ENCODE measurements at places on chromosomes 12 and 14. TPM values are rescaled to one million over a fixed set of nuclear protein-coding genes. Genes with fewer than 3 reads are reported as not detected.

Gene TRIM9
- total RNA-seq, result not detected

Gene INSM2
- not detected for total RNA-seq

Gene GPR135
- 0.39 TPM for total RNA-seq

Gene OR11H7
- total RNA-seq, result not detected

Gene ADIPOR2
- 36.2 TPM for total RNA-seq

Gene GDF3
- 1.0 TPM for total RNA-seq

Gene SYCP3
- total RNA-seq, result not detected

Gene ACVR1B
- 8.3 TPM for total RNA-seq

Gene MAP3K9
- total RNA-seq, result under 0.01 TPM

Gene GABARAPL1
- total RNA-seq, result 123 TPM

Gene SAMD4A
- total RNA-seq, result 20.8 TPM

Gene KRT77
- total RNA-seq, result not detected

Gene A2M
- 24.3 TPM for total RNA-seq

Gene MORN3
- total RNA-seq, result 0.26 TPM

Gene HOXC6
- total RNA-seq, result not detected

Gene PIWIL1
- not detected for total RNA-seq

Gene AHNAK2
- total RNA-seq, result 17.1 TPM

Gene MYF5
- not detected for total RNA-seq

Gene KCNJ8
- total RNA-seq, result under 0.01 TPM

Gene CACNA1C
- 0.38 TPM for total RNA-seq

Gene IQSEC3
- total RNA-seq, result 0.13 TPM

Gene IFNG-AS1
- total RNA-seq, result not detected

Gene EFS
- not detected for total RNA-seq

Gene ART4
- 91.9 TPM for total RNA-seq

All from dermis microvascular lymphatic vessel endothelial cell (primary cell).